ENCODE measurements at places on chromosomes 1 and 21.

- DNase-seq = no peak
Observed at GRCh38 chr1:54971317-54971791, 9.1 kb upstream of the TMEM61 start.

DNA sequence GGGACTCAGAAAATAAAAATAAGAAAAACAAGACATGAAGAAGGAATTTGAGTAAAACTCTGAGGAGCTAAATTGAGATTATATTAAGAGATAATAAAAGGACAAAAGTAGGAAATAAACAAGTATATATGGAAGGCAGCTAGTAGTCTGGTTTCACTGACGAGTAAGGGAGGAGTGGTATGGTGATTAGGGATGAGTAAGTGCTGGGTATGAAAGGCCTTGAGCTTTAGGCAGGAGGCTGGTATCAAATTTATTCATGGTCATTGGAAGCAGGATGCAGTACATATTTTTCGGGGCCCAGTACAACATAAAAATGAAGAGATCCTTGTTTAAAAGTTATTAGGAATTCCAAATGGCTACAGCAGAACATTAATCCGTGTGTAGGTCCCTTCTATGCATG is 789.7 kb upstream of the PRMT6 start:
- no peak for DNase-seq

DNA sequence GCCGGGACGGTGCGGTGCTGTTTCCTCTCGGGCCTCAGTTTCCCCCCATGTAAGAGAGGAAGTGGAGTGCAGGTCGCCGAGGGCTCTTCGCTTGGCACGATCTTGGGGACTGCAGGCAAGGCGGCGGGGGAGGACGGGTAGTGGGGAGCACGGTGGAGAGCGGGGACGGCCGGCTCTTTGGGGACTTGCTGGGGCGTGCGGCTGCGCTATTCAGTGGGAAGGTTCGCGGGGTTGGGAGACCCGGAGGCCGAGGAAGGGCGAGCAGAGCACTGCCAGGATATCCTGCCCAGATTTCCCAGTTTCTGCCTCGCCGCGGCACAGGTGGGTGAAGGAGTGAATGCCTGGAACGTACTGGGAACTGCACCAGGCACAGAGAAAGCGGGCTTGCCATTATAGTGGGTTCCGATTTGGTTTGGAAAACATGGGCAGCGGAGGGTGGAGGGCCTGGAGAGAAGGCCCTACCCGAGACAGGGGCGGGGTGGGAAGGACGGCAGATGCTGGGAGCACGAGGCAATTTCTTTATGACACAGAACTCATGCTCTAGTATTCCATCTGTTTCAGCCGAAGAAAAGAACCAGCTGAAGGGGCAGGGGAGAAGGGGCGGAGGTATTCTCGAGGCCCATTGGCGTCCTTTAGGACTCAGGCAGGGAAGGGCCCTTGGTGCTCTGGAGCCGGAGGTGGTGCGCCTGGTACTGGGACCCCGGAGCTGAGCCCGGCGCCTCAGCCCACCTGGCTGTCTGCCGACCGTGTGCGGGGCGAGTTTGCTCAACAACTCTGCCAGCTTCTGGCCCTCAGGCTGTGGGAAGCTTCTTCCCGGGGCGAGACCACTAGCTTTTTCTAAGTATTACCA is 960 bp downstream of the PCSK9 start:
- no peak for DNase-seq

DNA sequence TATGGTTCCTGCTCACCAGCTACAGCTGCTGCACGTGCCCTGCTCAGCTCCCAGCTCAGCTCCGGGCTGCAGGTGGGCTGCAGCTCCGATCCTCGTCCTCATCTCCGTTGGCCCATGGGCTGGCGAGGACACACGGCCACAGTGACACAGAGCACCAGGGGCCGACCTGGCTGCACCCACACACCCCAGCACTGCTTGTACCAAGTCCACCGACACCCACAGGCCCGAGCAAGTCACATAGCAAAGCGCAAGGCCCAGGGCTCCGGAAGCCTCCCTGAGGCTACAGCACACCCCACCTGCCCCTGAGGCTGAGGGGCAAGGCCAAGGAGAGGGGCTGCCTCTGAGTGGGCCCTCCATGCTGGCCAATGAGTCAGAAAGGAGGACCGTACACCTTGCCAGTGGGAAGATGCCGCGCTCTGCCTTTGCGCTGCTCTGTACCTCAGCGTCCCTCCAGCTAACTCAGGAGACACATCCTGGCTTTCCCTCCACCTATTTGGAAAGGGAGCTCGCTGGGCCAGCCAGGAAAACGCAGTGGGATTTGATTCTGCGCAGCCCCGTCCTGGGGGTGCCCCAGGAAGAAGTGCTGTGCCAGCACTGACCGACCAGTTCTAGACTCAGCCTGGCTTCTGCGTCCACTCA is 124.8 kb downstream of the SIK1 start:
- no peak for DNase-seq

GRCh38 chr1:81562934-81563333 is 237.8 kb upstream of the ADGRL2 start:
- DNase-seq = no peak

- DNase-seq = no peak
Observed at GRCh38 chr1:225897595-225898514, 8.9 kb upstream of the LEFTY1 start.

All from H9 (cell line).